ENCODE measurements at places on chromosomes 12 and 14.
A peak's percentile ranks its signal among the peaks of the same experiment; 100 is the strongest.

DNA sequence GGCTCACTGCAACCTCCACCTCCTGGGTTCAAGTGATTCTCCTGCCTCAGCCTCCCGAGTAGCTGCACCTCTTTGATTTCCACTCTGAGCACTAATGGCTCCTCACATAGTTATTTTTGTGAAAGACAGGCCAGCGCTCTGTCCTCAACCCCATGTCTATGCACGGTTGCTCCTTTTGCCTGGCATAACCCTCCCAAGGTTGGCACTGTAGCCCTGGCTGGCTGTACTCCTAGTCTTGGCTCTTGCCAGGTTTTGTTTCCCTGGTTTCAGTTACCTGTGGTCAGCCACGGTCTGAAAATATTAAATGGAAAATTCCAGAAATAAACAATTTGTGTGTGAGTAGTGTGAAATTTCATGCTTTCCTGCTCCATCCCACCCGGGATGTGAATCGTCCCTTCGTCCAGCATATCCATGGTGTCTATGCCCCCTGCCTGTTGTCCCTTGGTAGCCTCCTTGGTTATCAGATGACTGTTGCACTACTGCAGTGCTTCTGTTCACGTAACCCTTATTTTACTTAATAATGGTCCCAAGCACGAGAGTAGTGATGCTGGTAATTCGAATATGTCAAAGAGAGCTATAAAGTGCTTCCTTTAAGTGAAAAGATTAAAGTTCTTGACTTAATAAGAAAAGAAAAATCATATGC lies 12.3 kb upstream of the DCD start:
- no peak for DNase-seq

DNA sequence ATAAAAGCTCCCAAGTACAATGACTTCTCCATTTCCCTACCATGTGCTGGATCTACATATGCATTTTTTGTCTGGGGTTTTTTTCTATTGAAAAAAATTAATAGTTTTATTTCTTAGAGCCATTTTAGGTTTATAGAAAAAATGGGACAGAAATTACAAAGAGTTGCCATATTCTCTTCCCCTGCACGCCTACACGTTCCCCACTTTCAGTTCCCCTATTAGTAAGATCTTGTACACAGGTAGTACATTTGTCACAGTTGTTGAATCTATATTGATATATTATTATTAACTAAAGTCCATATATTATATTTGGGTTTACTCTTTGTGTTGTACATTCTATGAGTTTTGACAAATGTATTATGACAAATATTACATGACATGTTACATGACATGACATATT lies 35.7 kb downstream of the SIX6 start:
- DNase-seq = no peak

DNA sequence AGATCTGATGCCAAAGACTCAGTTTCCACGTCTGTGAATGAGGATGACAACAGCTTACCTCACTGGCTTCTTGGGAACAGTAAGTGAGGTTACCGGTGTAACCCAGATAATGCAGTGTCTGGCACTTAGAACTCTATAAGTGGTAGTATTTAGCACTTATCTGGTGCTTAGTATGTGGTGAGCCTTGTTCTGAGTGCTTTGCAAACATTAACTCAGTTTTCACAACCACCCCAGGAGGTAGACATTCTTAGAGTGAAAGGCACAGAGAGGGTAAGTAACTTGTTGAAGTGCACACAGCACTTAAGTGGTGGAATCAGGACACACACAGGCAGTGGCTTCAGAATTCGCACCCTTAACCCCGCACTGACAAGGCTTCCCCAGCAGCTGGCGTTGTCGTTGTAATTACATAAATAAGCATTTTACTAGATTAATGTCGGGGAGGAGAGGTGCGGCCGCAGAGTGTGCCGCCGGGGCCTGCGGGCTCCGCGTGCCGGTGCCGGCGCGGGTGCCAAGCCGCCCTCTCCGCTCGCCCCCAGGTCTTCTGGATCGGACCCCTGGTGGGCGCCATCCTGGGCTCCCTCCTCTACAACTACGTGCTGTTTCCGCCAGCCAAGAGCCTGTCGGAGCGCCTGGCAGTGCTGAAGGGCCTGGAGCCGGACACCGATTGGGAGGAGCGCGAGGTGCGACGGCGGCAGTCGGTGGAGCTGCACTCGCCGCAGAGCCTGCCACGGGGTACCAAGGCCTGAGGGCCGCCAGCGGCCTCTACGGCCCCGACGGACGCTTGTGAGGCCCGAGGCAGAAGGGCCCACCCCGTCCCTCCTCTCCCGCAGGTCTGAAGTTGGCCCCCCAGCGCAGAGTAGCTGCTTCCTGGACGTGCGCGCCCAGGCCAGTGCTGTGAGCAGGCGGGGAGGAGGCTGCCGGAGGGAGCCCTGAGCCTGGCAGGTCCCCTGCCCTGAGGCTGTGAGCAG lies 4.6 kb downstream of the AQP2 start:
- no peak for DNase-seq

DNA sequence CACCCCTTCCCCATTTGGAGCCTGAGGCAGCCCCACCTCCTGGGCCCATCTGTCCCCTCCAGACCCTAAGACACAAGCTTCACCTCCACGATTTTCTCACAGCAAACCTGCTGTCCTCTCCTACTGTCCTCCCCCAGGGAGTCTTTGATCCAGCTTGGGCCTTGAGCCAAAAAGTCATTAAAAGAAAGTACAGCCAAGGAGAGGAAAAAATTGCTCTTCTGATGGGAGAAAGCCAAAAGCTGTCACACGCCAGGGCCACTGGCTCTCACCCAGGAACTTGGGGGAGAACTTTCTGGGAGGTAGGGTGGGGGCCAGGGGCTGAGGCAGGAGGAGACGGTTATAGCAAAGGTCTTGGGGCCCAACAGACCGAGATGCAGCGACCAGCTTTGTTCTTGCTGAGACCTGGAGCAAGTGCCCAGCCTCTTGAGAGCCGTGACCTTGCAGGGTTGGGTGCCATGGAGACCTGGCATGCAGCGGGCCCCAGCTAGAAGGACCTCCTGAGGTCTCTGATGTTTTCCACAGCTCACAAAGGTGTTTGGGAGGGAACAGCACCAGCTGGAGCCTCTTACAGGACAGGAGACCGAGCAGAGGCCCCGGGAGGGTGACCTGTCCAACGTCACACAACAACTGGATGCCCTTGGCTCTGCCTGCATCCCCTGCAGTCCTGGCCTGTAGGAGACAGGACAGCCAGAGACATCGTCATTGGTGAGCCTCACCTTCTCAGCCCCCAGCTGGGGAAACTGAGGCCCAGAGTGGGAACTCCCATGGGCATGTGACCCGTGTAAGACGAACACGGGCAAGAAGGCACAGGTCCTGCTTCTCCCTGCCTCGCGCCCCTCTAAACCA lies 124.5 kb downstream of the CALM1 start:
- DNase-seq = no peak

GRCh38 chr12:116432314-116432750 lies 126.8 kb upstream of the MAP1LC3B2 start:
- no peak for DNase-seq

DNA sequence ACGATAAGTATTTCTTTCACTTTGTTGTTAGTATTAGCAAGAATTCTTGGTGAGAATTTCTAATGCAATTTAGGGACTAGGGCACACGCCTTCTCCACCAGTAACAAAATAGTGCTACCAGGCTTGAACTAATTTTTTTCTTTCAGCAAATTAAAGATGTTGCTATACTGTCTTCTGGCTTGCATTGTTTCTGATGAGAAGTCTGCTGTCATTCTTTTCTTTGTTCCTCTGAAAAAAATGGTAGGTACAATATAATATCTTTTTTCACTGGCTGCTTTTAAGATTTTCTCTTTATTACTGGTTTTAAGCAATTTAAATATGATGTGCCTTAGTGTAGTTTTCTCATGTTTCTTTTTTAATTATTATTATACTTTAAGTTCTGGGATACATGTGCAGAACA lies 171.2 kb downstream of the PCNX1 start:
- no peak for DNase-seq

DNA sequence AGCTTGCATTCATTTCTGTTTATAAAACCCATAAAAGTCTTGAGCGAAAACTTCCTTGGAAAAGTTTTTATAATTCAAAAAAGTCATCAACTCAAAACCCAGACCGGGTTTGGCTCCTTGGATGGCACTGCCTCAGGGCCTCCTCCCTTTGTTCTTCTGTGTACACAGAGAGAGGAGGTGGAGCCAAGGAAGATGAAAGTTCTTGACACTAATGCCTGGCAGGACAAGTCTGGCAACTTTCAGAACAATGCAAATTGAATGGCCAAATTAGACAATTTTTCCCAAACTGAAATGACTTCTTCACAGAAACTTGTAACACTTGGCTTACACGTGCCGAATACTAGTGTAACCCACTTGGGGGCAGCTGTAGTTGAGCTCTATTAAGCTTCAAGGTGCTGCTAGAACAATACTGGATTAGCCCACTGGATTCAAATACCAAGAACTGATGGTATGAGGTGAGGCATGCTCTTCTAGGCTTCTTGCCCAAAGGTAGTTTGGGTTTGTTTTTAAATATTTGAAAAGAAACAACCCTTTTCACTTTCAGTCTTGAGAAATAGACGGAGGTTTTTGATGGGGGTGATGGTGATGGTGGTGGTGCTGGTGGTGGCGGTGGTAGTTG lies 86.6 kb upstream of the FRMD6 start:
- peak; percentile 22 for DNase-seq

DNA sequence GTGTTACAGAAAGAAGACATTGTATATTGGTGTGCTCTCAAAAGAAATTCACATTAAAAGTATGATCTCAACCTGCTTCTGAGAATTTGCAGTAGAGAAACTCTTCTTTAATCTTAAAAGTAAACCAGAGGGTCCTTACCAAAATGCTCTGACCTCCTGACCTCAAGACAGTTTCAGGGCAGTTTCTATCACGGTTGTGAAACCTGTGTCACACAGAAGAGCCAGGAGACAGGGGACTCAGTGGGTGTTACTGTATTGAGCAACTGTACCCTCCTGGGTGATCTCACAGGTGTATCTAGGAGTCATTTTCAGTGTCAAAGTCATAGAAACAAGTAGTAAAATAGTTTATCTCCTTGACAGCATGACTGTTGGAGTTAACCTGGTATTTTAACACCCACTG lies 178.0 kb downstream of the GRIP1 start:
- DNase-seq = no peak

DNA sequence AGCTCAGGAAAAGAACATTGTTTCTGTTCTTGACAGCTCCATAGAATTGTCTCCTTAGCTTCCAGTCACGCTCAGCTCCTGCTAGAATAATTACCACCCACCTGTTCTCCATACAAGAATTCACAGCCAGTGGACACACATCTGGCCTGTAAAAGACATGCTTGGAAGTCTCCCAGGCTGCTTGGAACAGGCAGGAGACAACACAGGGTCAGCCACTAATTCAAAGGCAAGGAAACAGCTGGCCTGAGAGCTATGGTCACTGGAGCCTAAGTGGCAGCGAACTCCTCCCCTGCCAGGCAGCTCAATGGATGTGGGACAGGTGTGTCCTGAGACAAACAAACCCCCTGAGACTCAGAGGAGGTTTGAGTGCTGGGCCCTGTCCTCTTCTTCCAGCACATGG lies 22.9 kb upstream of the LTBP2 start:
- no peak for DNase-seq

- DNase-seq = no peak
Observed at GRCh38 chr14:75344411-75344810, 65.8 kb downstream of the FOS start.

GRCh38 chr12:6346235-6346832 lies 4.5 kb upstream of the TNFRSF1A start:
- DNase-seq = no peak

- DNase-seq = no peak
Observed at GRCh38 chr12:110513842-110514241, 11.7 kb downstream of the RAD9B start.

GRCh38 chr12:117685110-117685926 lies 283.5 kb downstream of the KSR2 start:
- peak; percentile 42 for DNase-seq

DNA sequence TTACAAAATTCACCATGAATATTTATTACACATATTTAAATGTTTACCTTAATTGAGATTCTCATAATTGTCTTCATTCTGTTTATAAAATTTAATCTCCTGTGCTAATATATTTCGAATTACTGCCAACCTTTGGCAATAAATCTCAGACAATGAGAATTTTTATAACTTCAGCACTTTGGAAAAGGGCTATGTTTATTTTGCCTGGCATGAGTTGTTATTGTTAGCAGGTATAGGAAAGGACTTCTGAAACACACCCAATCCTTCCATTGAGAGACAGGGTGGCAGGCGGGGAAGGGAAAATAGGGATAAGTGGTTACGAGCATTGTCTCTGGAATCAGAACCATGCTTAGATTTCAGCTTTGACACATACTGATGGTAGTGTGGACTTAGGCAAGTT lies 12.1 kb upstream of the MSRB3 start:
- DNase-seq = no peak

DNA sequence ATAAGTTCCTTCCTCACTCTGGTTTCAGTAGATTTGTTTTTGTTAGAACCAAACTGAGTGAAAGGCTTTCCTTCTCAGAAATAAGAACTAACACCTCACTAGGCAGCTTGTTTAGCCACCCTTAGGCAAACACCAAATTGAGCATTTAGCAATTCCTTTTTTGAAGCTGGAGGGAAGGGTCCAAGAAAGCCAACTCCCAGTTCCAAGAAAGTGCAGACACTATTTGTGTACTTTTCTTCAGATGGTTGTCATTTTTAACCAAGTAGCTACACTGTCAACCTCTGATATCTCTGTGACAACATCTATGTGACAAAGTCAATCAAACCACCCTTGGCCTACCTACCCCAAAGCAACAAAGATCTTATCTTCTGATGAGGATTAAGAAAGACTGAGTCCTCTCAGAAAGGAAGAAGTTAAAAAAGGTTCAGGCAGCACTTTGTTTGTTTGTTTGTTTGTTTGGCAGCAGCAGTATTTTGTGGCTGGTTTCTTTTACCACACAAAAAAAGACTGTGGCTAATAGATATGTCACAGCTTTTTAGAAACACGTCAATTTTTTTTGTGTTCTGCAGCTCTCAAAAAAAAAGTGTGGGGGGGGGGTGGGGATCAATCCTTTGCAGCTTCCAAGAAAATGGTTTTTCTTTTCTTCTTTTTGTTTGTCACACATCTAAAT lies 203.8 kb downstream of the CRADD start:
- no peak for DNase-seq

- no peak for DNase-seq
Observed at GRCh38 chr12:53219292-53219955, 12.4 kb upstream of the ITGB7 start.

DNA sequence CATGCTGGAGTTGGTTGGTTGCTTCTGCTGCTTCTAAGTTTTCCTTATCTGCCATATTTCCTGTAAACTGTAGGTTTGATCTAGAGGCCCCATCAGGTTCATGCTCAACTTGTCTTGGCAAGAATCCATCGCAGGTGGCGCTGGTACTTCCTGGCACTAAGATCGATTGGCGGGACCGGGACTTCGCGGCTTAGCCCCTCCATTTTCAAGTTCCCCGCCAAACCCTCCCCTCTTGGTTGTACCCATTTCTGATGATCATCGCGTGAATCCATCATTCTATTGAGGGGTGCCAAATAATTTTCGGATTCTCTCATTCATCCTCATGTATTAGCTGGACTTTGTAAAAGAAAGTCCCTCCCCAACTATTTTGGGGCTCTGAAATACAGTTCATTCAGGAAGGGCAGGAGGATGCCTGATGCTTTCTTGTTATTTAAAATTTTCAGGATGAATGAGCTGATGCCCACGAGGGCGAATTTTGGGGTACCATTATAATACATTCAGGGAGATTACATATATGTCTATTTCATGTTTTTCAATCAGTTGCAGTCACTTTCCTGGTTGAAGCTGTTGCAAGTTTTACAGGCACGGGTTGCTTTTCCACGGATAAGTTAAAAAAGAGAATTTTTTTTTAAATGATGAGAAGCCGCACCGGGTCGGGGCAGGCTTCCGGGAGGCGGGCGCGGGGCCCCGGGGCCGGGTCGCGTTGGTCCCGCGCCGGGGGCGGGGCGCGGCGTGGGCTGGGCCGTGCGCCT lies 395 bp upstream of the BRI3BP start:
- DNase-seq = peak; percentile 96
